ENCODE measurements at places on chromosomes 2 and 18.
A peak's percentile ranks its signal among the peaks of the same experiment; 100 is the strongest.

DNA sequence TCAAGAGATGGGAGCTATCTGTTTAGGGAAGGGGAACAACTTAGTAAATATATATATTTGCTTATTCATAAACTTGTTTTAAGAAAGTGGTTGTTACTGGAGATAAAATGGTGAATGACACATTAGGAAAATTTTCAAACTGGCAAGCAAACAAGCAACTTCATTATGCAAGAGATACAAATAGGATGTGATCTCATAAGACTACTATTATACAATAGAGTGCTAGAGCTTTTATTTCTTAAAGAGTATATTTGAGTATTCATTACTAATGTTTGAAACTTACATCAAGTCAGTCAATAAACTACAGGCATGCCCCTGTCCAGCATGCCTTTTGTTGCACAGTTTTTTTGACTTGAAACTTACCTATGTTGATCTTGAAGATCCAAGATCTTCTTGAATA is 355.2 kb upstream of the KCNJ3 start:
- no peak for DNase-seq

DNA sequence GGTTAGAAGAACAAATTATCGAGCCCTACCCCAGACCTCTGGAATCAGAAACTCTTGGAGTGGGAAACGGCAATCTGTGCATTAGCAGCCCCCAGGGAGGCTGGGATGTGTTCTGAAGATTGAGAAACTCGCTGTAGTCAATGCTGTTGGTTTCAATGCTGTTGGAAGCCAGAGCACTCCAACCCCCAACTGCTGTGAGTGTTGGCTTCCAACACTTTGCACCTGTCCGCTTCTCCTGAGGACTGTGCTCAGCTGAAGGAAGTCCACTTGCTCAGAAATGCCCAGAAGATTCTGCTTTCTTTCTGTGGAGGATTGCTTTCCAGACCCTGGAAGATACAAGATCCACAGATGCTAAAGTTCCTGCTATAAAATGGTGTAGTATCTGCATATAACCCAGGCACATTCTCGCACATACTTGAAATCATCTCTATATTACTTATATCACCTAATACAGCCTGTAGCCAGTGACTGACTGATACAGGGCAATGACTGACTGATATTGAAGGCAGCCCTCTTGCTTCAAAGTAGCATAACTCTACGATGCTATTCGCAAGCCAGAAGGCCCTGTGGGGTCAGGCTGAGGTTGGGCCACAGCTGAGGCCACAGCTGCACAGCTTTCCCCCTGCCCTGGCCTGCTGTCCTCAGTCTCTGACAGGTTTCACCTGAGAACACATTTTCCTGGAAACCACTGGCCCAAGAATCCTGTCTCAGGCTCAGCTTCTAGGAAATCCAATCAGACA is 757.7 kb upstream of the ID2 start:
- DNase-seq: no peak

DNA sequence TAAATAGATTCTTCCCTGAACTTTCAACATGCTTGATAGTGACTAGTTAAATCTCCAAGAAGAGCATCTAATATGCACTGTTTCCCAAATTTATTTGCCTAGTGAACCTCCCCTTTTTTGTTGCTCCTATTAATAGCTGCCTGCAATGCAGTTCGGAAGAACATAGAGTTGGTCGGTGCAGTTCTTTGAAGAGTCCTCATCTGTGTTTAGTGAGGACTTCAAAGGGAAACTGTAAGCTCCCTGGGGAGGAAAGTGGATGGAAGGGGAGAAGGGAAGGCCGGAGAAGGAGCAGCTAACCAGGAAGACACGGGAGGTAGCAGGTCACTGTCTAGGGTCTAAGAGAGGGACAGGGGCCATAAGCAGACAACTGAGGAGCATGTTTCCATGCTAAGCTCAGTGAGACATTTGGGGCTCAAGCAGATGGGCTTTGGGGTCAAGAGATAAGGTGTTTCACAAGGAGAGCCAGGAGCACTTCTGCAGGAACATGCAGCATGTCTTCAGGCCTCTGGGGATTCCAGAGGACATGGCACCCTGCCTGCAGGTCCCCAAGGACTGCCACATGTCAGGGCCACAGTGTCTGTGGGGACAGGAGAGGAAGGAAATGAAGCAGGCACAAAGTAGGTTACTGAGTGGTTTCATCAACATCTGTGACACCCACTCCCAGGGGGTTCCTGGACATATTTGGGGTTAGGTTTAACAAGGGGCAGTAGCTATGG is 48.7 kb upstream of the ANXA4 start:
- peak; percentile 15 for DNase-seq

DNA sequence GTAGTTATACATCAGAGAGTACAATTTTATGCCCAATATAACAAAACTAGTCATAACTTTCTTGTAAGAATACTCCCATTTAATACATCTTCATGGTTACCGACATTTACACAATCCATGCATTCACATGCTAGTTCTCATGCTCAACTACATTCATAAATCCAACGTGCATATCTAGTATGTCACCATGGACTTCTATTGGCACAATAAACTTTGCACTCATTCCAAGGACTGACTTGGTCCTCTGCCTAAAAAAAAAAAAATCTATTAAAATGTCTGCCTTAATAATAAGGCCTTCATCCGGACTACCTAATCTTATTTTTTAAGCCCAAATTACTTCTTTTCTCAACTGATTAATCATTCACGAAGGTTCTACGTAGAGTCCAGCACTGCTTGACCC is 107.8 kb upstream of the PGAP1 start:
- no peak for DNase-seq

All from inflammatory macrophage treated with lipopolysaccharide for 4 hours (primary cell).